ENCODE measurements at places on chromosomes 6 and 20.

- DNase-seq, result no peak
Observed at GRCh38 chr20:10647471-10647870, 26.3 kb downstream of the JAG1 start.

GRCh38 chr20:25089662-25090061 is 7.7 kb upstream of the VSX1 start:
- no peak for DNase-seq

DNA sequence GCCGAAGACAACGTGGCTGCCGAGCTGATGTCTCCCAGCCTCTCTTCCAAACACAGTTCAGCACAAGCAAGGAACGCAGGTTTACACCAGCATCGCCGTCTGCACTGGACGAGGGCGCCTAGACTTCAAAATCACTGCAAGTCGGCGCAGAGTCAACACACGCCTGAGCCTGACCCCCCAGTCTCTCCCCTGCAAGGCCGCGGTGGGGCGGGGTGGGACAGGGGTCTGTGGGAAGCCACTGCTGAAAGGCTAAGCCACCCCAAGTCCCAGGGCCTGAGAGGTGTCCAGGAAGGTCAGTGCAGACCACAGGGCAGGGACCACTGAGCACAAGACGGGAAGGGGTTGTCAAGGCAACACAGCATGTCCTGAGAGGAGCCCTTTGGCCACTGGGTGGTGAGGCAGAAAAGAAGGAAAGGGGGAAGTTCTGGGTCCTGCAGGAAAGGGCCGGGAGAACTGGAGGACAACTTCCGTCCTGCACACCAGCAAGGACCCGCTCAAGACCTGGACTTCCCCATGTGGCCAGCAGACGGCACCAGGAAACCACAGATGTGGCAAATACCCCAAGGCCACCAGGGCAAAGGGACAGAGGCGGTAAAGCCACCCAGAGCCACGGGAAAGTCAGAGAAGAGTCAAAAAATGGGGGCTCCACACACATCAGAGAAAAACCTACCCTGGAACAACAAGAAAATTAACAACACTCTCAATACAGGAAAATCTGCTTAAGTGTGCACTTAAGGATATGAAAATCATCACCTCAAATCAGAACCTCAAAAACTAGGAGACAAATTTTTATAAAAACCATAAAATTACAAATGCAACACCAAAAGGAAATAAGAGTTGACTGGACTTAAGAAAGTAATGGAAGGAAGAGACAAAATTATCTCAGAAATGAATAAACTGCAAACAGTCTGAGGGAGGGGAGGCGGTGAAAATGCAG is 84.8 kb downstream of the TAF4 start:
- DNase-seq, result peak; percentile 46

DNA sequence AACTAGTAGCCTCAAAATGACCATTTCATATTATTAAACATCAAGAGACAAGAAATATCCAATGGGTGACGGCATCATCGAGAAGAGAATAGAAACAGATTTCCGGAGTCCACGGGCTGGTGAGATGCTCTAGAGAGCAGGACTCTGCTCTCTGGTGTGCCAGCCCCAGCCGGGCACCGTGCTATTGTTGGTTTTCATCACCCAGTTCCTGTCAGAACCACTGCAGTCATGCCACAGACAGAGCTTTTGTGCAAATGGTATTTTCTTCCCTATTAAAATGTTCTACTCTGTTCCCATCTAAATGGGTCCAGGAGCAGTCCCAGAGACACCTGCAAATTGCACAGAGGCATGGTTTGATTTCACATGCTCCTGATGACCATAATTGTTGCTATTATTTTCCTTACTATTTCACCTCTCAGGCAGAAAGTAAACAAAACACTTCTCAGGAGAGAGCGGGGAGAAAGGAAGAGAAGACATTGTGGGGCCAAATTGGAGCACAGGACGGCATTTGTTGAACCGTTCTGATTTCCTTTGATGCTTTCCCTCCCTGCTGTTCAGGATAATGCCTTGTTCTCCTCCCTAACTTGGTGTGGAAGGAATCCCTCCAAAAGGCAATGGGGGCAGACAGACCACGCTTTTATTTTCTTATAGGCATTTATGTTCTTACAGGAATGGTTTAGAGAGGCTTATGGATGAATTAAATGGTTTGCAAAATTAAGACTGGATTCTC is 11.4 kb upstream of the RAMACL start:
- no peak for DNase-seq

DNA sequence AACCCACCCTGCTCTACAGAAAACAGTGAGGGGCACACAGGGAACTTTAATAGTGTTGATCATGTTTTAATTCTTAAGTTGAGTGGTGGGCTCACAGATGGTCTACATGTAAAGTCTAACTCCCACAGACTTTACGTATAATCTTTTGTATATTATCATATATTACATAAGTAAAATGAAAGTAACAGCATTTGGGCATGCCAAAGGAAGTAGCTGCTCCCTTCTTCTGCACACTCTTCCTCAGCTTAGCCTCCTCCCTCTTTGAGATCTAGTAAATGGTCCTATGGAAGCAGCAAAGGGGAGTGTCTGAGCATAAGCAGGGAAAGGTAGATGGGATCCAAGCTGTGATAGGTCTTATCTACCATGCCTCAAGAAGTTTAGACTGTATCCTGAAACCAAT is 11.2 kb downstream of the MED20 start:
- DNase-seq, result no peak

GRCh38 chr6:120348926-120349325 is 985.4 kb downstream of the TBC1D32 start:
- DNase-seq, result no peak

DNA sequence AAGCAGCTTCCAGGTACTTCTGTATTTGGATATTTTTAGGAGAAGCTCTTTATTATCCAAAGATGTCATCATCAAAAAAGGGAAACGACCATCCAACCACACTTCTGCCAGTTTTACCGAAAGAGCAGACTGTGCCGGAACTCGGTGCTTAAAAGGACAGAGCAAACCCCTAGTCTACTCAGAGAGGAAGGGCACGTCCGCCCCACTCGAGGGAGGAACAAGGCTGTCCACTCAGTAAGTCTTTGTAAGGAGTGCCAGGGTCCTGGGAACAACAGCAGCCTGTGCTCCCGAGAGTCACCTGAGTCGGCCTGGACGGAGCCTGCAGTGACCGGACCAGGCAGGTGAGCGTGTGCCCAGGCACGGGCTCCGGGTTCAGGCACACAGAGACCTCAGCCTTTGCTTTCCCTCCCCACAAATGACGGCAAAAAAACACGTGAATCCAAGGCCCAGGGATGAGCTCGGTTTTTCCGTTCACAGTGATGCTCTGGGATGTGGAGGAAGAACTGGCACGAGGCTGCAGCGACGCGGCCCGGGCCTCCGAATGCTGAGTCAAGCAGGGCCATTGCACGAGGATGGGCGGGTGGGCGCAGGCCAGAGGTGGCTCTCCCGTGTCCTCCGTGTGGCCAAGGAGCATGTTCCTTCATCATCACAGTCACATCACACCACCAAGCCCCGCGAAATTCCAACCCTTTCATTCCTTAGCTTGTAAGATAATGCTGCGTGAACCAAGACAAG is 17.4 kb upstream of the SLCO4A1 start:
- no peak for DNase-seq

- peak; percentile 27 for DNase-seq
Observed at GRCh38 chr6:68635706-68636513, 828 bp downstream of the ADGRB3 start.

DNA sequence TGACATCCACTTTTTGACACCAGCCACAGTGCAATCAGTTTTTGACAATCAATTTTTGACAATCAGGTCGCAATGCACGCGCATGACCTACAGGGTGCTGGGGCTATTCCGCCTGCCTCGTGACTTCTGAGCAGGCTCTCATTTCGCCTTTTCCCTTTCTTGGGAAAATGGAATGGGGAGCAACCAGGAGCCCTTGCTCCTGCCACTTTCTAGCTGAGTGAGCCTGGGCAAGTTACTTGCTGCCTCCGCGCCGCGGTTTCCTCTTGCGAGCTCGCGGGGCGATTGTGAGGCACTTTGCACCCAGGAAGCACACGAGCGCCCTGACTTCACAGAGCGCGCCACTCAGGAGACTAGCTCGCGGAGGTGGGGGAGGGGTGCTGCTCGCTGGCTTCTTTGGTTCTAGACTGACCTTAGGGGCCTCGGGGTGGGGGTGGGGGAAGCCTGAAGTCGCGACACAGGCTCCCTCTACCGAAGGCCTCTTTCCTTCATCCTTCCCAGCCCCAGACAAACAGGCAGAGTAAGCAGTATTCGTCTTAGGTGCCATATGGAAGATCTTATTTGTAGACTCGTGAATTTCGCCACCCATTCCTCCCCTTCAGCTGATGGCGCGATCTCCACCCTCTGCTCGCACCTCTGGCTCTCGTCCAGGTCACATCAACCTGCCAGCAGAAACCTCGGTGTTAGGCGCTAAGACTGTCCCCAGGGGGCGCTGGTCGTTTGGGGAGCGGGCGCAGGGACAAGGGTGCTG is 4.6 kb downstream of the TP53TG5 start:
- peak; percentile 90 for DNase-seq

DNA sequence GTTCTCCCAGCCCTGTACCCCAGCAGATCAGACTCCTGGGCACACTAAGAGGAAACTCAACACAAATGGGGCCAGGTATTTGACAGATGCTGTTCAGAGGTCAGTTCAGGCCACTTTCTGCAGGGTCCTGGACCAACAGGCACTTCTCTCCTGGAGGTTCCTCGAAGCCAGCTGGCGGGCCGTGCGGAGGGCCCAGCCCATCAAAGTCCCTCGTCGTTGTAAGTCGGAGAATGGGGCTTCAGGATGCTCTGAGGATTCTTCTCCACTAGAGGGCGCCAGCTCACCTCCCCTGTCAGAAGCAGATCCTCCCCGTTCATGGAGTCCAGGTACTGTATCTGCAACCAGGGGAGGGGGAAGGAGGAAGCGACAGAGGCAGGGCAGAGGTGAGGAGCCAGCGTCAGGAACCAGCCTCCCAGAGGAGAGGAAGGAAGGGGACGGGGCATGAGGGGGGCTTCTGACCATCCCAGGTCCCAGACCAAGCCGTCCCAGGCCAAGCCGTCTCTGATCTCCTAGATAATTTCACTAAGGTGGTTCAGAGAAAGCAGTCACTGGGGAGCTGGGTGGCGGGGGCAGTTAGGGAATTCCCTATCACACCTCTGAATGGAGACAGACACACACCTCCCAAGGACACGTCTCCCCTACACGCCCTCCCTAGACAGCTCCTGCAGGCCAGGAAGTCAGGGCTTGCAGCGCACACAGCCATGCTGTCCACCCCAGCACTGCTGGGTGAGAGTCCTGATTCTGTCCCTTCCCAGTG is 11.7 kb upstream of the FAM83C start:
- DNase-seq, result peak; percentile 86

- DNase-seq, result no peak
Observed at GRCh38 chr6:170288091-170288631, 2.7 kb downstream of the DLL1 start.

GRCh38 chr20:17024513-17025119 is 202.2 kb upstream of the PCSK2 start:
- no peak for DNase-seq

DNA sequence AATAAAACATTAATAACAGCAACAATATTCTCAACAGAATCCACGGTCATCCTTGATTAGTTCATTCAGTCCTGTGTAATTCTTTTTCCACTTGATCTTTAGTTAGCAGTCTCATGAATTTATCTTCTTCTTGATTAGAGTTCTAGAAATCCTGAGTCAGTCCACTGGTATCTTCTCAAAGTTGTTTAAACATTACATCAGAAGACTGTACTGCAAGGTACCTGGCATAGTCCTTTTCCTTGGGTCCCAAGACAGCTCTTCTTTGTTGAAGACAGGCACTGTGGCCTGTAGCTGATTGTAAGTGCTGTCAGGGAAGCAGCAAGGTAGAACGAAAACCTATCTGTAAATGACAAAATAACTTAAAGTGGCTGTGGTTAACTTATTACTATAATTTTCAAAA is 11.8 kb downstream of the MAP3K4 start:
- DNase-seq, result no peak

All from endothelial cell (in vitro differentiated cells).